Activated CD4-positive, alpha-beta memory T cell treated with anti-CD3 and anti-CD28 coated beads for 36 hours (primary cell): ENCODE measurements at places on chromosomes 2 and 18.
A peak's percentile ranks its signal among the peaks of the same experiment; 100 is the strongest.

DNA sequence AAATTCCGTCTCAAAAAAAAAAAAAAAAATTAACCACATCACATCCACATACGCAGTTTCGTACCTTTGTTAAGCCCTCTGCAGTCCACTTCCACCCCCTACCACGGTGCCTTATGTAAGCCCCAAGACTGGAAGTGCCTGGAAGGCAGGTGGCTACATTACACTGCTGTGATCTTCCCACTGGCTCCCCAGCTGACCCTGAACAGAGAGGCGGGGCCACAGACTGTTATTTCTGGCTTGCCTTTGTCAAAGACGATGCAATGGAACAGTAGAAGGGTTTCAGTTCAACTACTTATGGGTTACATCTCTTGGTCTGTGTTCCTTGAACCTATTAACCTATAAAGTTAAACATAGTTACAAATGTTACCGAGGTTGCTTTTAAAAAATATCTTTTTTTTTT is 15.7 kb upstream of the COX7A2L start:
- no peak for DNase-seq

DNA sequence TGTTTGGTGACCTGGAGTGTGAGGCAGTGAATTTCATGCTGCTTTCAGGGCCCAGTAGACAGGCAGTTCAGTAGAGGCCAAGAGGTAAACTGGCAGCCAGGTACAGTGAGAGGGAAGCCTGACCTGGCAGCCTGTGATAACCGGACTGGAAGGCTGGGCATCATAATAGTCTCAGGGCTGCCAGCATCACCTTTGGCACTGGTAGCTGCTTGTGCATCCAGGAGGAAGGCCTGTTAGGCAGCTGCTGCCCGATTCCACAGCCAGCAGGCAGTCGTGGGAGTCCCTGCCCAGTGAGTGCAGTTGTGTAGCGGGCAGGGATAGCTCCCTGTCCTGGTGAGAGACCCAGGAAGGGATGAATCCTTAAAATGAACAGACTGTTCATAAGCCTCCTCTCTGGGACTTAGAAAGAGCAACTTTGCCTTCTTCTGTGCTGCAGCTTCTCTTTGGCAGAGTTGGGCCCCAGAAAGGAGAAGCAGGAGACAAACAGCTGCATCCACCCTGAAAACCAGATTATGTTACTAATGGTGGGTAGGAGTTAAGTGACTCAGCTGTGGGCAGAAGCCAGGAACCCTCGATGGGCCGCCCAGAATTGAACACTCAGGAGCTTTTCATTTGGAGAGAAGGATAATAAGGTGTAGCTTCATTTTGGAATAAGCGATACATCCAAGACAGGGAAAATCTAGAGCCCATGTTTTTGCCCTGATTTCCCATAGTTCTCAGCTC is 8.1 kb upstream of the GPBAR1 start:
- DNase-seq, result no peak

DNA sequence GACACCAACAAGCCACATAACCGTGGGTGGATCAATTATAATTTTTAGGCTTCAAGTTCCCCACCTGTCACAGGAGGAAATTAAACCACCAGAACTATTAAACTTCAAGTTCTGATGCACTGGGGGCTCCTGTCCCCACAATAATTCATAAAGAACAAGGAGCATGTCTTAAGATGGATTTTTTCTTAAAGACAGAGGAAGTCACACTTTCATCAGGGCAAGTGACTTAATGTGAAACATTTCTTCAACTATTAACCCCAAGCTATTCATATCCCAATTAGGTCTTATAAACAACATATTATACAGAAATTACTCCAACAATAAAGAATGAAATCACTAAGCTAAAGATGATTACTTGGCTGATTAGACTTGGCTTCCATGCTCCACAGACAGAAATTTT is 292.5 kb downstream of the ETAA1 start:
- DNase-seq, result no peak

- DNase-seq, result no peak
Observed at GRCh38 chr2:117330641-117331040, 483.9 kb upstream of the DDX18 start.

DNA sequence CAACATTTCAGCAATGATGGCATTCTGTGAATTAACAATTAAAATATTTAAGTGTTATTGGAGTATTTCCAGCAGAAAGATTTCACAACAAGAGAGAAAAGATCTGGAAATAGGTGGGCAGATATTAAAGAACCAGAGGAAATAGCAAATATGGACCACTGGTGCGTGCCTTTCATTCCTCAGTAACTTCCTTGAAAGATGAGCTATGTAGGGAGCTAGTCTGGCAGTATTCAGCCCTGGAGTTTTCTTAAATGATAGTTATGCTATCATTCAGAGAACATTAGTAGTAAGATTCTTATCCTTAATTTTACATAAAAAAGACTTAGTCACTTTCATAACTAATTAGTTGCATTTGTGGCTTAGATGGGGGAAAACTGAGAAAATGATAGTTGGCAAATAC is 41.5 kb downstream of the TANC1 start:
- DNase-seq, result no peak

GRCh38 chr2:150417278-150417677 is 70.2 kb downstream of the RND3 start:
- no peak for DNase-seq

GRCh38 chr2:62297624-62298010 is 101.7 kb downstream of the B3GNT2 start:
- no peak for DNase-seq

DNA sequence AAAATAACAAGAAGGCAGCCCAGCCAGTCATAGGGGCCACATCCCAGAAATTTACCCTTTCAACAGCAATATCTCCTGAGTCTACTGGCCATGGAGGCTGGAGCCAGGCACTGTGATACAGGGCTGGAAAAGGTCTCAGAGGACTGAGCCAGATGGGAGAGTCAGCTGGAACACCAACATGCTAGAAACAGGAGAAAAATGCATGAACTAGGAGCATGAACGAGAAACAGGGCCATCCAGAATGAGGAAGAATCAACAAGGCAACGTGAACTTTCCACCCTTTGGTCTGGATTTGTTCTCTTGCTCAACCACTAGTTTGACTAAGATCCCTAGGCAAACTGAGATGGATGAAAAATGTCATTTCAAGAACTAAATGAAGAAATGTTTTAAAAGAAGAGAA is 13.1 kb downstream of the PID1 start:
- DNase-seq, result no peak

DNA sequence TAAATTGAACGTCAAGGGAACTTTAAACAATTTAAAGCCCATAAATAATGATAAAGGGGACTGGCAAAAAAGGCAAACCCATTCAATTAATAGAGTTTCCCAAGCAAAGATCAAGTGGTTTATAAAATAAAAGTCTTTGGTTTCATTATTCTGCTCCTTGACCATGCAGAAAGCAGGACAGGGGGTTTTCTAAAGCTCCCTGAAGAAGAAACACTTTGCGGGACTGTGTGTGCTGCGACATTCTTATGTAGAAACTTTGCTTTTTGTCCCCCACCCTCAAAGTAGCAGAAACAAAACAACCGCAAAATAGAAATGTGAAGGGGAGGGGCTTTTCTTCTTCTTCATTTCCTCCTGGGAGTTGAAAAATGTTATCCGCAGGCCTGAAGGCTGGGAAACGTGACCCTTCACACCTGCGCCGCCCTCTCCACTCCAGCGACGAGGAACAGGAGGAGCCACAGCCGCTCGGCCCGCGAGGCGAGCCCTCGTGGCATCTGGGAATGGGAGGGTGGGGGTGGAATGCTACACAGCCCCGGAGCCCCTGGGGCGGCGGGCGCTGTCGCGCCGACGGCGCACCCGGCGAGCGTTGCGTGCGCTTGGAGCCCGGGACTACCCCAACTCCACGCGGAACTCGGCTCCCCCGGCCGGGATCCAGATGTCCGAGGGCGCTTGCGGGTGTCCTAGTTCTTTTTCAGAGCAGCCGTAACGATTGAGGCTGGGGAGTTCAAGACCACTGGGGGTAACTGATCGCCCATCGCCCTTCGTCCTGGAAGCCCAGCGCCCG is 4.3 kb upstream of the GBX2 start:
- DNase-seq, result no peak

DNA sequence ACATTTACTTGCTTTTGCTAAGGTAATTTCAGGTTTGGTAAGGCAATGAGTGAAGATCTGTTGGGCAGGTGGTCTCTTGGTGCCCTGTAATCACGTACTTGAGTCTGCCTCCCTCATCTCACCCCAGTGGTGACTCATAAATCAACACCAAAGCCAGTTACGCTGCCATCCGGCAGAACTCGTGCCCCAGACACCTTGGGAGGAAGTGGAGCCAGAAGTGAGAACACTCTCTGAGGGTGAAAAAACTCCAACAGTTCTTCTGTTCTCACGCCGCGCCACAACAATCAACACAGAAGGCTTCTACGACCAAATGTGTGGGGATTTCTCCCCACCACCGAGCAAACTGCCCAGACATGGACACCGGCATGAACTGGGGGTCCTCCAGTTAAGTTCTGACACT is 206.2 kb downstream of the ARL4C start:
- peak; percentile 91 for DNase-seq

- no peak for DNase-seq
Observed at GRCh38 chr2:233503947-233504637, 62.5 kb downstream of the USP40 start.

DNA sequence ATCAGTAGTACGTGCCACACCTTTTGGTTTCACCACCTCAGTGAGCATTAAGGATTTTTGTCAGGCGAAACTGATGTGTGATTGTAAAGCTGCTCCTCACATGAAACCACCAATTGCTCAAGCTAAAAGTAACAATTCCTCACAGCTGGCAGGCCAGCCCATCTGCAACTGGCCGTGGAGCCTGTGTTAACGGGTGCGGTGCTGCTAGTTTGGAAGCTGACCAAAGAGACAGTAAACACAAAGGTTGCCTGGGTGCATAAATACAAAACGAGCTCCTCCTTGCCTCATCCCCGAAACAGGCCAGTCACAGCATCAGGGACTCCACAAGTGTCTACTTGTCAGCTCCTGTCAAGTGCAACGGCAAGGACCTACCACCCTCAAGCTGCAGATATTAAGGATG is 32.0 kb downstream of the LGALSL start:
- DNase-seq, result no peak

- peak; percentile 89 for DNase-seq
Observed at GRCh38 chr2:75710577-75711253, at the start of gene GCFC2. Gene GCFC2 (minus strand): TSS chr2:75710915. CDS start chr2:75710855, 60 bp downstream.

- DNase-seq, result no peak
Observed at GRCh38 chr2:133039531-133039930, 369.5 kb upstream of the LYPD1 start.

GRCh38 chr18:57569133-57569532 is 17.4 kb downstream of the FECH start:
- DNase-seq, result no peak

DNA sequence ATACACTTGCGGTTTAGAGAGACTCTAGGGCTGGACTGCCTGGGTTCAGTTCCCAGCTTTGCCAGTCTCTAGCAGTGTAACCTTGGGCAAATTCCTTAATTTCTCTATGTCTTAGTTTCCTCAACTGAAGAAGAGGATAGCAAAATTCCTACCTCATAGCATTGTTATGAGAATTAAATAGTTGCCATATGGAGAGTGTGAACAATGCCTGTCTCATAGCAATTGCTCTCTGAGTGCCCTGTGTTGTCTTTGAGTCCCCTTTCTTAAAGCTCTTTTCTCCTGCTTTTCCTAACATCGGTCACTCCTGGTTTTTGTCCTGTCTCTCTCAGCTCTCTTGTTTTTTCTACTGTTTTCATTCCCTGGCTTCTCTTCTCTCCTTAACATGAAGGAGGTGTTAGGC is 116.8 kb upstream of the ALPP start:
- no peak for DNase-seq

- no peak for DNase-seq
Observed at GRCh38 chr2:222912117-222912516, 51.3 kb downstream of the ACSL3 start.

- DNase-seq, result peak; percentile 33
Observed at GRCh38 chr2:39492095-39492590, 55.1 kb upstream of the MAP4K3 start.

GRCh38 chr2:114127372-114127771 is 237.5 kb downstream of the ACTR3 start:
- no peak for DNase-seq
